ENCODE measurements at places on chromosomes 6 and 20. TPM values are rescaled to one million over a fixed set of nuclear protein-coding genes. Genes with fewer than 3 reads are reported as not detected.
A peak's percentile ranks its signal among the peaks of the same experiment; 100 is the strongest.

PRR3 gene
- total RNA-seq, result 20.3 TPM

PAK5 gene
- total RNA-seq, result not detected

RING1 gene
- 32.0 TPM for total RNA-seq

CCDC167 gene
- 30.6 TPM for total RNA-seq

SUMO4 gene
- 1.7 TPM for total RNA-seq

SLC17A1 gene
- total RNA-seq, result not detected

C20orf202 gene
- not detected for total RNA-seq

DNA sequence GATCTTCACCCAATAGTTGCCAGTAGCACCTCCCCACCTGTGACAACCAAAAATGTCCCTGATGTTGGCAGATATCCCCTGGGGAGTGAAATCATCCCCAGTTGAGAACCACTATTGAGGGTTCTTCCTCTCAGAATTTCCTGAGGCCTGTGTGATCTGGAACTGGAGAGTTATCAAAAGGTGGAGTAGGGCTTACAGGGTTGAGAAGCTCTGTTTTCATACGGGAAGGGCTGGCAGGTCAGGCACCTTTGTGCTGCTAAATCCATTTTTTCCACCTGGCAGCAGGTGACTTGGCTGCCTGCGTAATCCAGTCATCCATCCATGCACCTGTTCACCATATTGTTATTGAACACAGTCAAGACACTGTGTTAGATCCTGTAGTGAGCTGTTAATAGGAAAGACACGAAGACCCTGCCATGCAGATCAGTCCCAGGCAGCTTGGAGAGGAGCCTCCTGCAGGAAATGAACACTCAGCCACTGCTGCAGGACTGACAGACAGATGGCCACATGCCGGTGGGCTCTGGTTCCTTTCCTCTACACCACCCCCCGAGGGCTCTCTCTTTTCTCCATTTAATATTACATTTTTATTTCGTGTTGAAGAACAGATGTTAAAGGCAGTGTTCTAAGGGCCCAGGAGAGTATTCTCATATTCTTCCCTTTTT is 5.4 kb downstream of the DUSP22 start:
- no peak for DNase-seq

GRCh38 chr6:150640556-150641209 is 41.0 kb downstream of the PLEKHG1 start:
- DNase-seq, result no peak

DNA sequence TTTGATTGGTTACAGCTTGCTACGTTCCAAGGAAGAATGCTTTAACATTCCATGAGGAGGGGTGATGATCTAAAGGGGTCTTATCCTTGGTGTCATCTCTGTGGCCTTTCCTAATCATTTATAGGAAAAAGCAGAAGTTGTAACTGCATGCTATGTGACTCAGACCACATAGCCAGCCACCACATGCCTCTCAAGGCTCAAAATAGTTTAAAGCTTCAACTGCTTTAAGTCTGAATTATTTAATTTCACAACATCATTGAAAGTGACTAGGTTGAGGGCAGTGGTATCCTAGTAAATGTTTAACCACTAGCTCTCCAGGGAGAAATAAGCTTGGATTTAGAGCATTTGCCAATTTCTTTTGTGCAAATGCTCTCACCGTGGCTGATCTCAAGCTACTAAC is 29.7 kb downstream of the MC3R start:
- DNase-seq, result no peak

DNA sequence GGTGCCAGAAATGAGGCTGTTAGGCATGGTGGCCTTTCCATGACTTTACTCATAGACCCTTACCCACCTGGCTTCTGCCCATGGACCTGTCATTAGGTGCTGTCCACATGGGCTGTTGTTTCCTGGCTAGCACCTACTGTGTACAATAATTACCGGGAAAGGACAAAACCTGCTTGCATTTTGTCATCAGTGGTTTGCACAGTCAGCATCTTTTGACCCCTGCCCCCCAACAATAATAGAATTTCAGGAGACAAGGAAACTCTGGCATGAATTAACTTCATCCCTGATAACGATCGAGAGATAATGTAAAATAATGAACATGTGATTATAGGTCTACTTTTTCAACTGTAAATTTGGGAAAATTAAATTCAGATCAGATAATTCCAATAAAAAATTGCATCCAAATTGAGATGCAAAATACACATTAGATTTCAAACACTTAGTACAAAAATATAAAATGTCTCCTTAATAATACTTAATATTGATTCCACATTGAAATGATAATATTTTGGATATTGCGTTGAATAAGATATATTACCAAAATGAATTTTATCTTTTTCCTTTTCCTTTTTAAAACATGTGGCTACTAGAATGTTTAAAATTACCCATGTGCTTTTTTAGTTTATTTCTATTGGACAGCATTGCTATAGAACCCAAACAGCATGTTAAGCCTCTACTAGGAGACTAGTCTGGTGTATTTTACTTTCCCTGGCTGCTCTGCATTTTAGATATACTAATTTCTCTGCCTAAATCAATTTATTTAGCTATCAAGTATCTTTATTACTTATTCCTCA is 12.4 kb downstream of the ANKRD66 start:
- DNase-seq, result no peak

DNA sequence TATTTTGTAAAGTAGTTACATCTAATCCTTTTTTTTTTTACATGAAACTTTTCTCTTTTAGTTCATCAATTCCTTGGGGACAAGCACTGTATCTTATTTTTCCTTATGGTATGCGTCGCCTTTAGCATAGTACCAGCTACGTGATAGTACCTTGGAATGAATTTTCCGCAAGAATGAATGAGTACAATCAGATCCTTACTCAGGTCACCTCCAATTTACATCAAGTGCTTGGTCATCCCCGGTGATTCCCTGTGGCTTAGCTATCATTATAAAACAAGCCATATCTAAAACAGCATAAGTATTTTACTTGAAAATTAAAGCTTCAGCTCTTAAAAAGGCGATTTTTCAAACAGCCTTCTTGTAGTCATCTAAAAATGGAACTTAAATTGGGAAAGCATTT is 680.4 kb upstream of the MAP3K7 start:
- no peak for DNase-seq

GRCh38 chr6:121555201-121555600 is 119.8 kb downstream of the GJA1 start:
- no peak for DNase-seq

GRCh38 chr6:134551245-134551960 is 233.5 kb upstream of the SGK1 start:
- DNase-seq, result no peak

DNA sequence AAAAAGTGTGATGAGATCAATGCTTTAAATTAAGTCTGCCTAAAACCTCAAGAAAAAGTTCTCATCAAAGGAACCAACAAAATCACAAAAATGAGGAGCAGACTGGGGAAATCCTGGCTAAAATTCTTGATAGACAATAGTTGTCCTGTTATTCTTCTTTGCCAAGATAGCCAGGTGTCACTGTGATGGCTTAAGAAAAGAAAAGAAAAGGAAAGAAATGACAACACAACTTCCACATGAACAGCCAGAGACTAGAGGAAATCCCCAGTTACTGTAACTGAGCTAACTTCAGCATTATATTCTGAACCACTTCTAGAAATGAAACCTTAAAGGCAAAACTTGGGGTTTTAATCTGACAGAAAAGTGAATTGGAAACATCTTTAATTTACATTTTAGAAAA is 129.6 kb downstream of the CD24 start:
- no peak for DNase-seq

DNA sequence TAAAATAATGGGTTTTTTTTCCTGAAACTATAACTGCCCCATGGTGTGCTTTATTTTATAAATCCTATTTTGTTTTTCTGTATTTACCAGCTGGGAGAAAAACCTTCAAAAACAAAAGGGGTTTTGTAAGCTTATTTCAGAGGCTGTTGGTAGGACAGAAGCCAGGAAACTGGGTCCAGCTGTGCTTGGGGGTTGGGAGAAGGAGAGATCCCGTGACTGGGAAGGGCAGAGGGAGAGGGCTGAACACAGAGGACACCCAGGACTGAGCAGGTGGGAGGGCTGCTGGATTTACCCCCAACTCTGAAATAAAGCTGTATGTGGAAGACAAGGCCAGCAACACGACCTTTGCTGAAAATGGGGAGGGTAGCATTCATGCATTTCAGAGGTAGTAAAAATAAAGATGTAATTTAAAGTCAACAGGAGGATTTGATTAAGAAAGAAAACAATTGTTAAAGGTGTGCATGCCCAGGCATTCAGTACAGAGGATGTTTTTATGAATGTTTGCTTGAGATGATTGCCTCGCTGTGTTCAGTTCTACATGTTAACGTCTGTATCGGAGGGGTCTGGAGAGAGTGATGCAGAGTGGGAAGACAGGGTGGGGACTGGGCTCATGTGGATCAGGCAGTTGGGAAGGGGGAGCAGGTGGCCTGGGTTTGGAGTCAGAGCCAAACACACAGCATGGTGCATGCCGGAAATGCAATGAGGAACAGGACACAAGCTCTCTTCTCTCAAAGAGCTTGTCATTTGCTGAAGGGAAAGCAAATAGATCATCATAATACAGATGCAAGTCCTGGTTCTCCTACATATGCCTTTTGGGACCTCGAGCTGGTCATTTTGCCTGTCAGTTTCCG is 21.4 kb downstream of the ARFGEF3 start:
- DNase-seq, result no peak

DNA sequence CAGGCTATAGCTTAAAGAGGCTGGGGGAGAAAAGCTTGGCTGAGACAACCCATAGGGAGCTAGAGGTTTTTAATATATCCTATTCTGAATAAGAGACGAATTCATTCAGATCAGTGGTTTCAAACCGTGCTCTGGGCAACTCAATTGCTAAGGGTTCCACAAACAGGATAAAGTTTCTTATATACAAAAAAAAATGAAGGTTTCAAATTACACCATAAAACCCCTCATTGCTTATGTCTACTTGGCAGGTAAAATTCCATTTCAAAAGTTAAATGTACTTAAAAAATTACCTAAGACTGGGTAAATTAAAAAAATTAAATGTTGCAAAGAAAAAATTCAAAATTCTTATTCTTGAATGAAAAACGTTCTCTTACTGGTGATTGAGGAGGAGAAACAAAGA is 2.7 kb downstream of the HLA-DPB1 start:
- no peak for DNase-seq

- no peak for DNase-seq
These were observed 120.8 kb upstream of the TNFAIP3 start for GRCh38 chr6:137746264-137746663.

GRCh38 chr6:134115715-134116074 is 63.3 kb upstream of the SLC2A12 start:
- DNase-seq, result no peak

GRCh38 chr6:29553268-29554057 is 6.1 kb downstream of the UBD start:
- DNase-seq, result no peak

DNA sequence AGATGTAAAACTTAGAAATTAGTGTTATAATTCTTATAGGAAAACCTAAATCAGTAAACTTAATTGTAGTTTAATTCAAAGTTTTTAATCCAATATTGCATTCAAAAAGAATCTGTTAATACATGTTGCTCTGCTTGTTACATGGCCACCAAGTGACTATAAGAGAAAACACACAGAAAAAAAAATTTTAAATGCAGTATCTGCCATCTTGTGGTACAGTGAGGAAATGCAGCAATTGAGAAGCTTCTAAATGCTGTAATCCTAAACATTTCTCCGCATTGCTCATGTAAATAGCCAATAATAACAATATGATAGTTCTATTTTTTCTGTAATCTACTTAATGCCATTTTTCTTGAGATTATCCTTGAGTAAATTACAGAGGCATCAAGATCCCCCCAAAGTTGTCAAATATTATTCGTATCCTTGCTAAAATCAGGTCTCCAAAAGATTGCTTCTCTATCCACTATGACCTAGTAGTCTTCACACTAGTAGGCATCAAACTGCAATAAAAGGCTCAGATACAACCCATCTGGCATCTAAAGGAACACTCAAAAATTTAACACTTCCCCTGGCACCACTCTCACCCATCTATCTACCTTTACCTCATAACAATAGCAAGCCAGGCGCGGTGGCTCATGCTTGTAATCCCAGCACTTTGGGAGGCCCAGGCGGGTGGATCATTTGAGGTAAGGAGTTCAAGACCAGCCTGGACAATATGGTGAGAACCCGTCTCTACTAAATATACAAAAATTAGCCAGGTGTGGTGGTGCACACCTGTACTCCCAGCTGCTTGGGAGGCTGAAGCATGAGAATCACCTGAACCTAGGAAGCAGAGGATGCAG is 34.6 kb downstream of the HDAC2 start:
- peak; percentile 48 for DNase-seq

GRCh38 chr6:14951704-14952103 is 294.2 kb upstream of the JARID2 start:
- no peak for DNase-seq

DNA sequence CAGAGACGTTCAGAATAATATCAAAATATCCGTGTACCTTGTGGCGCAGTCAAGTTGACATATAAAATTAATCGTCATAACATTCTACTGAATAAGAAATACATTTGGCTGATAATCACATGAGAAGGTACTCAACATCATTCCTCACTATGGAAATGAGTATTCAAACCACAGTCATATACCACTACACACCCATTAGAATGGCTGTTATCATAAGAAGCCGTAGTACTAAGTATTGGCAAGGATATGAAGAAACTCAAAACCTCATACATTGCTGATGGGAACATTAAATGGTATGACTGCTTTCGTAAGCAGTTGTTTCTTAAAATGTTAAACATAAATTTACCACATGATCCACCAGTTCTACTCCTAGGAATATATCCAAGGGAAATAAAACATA is 244.7 kb downstream of the CDKAL1 start:
- no peak for DNase-seq

GRCh38 chr6:125953502-125953875 is 3.1 kb upstream of the HINT3 start:
- peak; percentile 66 for DNase-seq

Measured in Caco-2 (cell line).